Placental pericyte (primary cell): ENCODE measurements at places on chromosomes 5 and 9. TPM values are rescaled to one million over a fixed set of nuclear protein-coding genes. Genes with fewer than 3 reads are reported as not detected.

GRXCR2 gene
- total RNA-seq, result not detected in 2 replicates

CAMK4 gene
- total RNA-seq, result 4.2 and 11.9 TPM in 2 replicates

MARCOL gene
- total RNA-seq, result not detected in 2 replicates

FAM219A gene
- 10.9 and 20.9 TPM in 2 replicates for total RNA-seq

TIMD4 gene
- not detected in 2 replicates for total RNA-seq

IFNA13 gene
- total RNA-seq, result not detected in 2 replicates

OTP gene
- total RNA-seq, result not detected in 2 replicates

DPM2 gene
- total RNA-seq, result 14.7 and 18.0 TPM in 2 replicates

FGD3 gene
- not detected in 2 replicates for total RNA-seq

PLPP7 gene
- total RNA-seq, result 4.3 and 5.5 TPM in 2 replicates

DBH gene
- not detected in 2 replicates for total RNA-seq

BTNL9 gene
- total RNA-seq, result not detected in 2 replicates

SARDH gene
- 11.9 and 12.5 TPM in 2 replicates for total RNA-seq

SH3TC2 gene
- 0.44 and 10.6 TPM in 2 replicates for total RNA-seq

LEAP2 gene
- total RNA-seq, result 0.22 and 0.43 TPM in 2 replicates

FAM169A gene
- total RNA-seq, result under 0.01 and 0.57 TPM in 2 replicates

PCDHGA9 gene
- total RNA-seq, result 4.6 and 6.2 TPM in 2 replicates

ZBED3 gene
- total RNA-seq, result 0.29 and 0.44 TPM in 2 replicates

ZNF879 gene
- 2.6 and 3.3 TPM in 2 replicates for total RNA-seq

SLC25A46 gene
- 60.4 and 115 TPM in 2 replicates for total RNA-seq

ALDH1A1 gene
- 0.29 and 3.5 TPM in 2 replicates for total RNA-seq

DAB2 gene
- total RNA-seq, result 69.9 and 132 TPM in 2 replicates
